ENCODE measurements at places on chromosomes 1 and 21.
A peak's percentile ranks its signal among the peaks of the same experiment; 100 is the strongest.

DNA sequence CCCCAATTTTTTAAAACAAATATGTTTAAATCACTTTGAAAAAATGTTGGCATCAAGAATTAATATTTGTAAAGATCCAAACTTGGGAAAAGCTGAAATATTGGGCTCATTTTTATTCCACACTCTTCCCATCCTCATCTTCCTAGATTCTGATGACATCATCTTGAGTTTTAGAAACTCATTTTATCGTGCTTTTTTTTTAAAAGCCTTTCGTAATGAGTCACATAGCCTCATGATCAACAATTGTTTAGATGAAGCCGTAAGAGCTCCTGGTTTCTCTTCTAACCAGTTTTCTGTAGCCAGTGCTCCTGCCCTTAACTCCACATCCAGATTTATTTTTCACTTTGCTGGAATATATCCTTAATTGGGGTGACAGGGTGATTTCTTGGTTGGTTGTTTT, 78.6 kb downstream of the POFUT2 start:
- no peak for DNase-seq

GRCh38 chr1:172286629-172287076, 133.8 kb upstream of the C1orf105 start:
- DNase-seq: peak; percentile 43

DNA sequence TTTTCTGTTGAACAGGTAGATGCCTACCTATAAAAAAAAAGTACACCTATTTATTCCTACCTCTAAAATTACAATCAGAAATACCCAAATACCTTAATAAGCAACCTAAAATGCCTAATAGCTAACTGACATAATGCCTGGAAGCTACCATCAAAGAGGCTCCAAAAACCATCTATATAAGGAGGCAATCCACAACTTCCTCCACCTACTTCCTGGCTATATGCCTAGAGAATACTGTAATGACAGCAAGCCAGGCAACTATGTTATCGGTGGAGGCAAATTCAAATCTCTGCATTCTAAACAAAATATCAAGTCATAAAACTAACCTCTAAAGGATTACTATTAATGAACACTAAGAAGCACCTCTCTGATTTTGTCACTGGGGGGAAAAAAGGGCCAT, 10.1 kb downstream of the ZNF644 start:
- no peak for DNase-seq

DNA sequence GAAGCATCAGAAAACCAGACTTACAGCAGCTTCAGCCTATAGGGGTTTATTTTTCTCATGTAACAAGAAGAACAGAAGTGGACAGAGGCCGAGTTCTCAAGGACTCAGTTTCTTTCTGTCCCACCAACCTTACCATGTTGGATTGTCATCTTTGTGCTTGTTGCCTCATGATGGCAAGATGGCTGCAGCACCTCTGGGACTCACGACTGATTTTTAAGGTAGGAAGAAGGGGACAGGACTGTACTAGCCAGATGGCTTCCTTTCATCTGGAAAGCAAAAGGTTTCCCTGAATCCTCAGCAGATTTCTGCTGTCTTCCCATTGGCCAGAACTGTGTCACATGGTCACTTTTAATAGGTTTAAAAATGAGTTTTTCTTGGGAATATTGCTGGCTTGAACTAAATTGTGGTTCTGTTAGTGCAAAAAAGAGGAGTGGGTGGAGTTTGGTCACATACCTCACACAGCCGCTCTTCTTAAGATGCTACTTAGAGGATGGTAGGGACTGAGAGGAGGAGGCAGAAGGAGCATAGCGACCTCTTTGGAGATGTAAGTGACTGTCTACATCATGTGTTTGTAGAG, 48.1 kb upstream of the ENAH start:
- DNase-seq: no peak

DNA sequence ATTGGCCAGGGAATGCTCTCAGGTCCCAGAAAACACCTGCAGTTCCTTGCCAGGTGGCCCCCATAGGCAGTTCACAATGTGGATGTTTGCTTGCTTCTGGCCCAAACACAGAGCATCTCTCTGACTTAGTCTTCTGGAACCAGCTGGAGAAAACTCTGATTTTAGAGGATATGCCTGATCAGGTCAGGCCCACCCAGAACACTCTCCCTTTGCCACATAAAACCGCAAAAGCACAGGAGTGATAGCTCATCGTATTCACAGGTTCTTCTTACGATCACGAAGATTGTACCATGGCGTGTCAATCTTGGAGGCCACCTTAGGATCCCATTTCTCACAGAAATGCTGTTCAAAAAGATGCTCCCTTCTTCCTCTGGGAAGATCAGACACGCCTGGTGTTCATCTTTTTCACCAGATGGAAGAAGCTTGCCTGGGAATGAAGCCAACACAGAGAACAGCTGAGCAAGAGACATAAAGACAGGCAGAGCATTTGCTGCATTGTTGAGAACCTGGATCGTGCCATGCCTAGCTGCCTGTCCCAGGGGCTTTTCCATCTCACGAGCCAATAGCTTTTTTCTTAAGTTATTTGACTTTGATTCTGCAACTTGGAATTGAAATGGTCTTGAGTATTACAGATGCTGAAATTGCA, 11.6 kb upstream of the CD247 start:
- DNase-seq: no peak

GRCh38 chr1:9384751-9385245, 92.1 kb downstream of the SPSB1 start:
- no peak for DNase-seq

Data from smooth muscle cell of the brain vasculature (primary cell).